CD4-positive, alpha-beta T cell treated with Interleukin-17A for 4 hours (primary cell): ENCODE measurements at places on chromosomes 1 and 21.

DNA sequence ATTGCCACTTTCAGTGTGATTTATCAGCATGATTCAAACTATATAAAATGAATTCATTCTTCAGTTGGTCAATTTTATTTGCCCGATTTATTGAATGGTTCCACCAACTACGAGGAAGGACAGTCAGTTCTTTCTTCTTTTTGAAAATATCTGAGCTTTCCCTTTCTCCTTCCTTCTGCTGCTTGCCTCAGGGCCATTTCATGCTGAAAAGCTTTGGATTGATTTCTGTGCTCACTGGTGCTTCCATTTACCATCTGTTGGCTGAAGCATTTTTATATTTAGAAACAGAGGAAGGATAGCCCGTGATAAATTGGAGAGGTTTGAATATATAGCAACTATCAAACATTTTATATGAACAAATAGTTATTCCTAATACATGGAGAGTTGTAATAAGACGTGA, 68.9 kb upstream of the ADAMTS5 start:
- no peak for DNase-seq

- no peak for DNase-seq
Measured at GRCh38 chr21:39645331-39645730, 32.6 kb downstream of the B3GALT5 start.

DNA sequence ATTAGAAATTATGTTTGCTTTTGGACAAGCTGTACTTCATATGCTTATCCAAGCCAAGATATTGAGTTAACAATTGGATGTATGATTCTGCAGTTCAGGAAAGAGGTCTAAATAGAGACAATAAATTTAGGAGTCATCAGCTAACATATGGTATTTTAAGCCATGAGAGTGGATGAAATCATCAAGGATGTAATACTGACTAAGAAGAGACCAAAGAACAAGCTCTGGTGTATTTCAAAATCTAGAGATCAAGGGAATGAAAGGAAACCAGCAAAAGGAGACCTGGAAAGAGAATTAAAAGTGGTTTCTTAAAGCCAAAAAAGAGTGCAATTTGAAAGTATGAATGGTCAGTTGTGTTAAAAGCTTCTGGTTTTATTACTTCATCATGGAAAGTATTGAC, 183.6 kb upstream of the BEND5 start:
- no peak for DNase-seq

DNA sequence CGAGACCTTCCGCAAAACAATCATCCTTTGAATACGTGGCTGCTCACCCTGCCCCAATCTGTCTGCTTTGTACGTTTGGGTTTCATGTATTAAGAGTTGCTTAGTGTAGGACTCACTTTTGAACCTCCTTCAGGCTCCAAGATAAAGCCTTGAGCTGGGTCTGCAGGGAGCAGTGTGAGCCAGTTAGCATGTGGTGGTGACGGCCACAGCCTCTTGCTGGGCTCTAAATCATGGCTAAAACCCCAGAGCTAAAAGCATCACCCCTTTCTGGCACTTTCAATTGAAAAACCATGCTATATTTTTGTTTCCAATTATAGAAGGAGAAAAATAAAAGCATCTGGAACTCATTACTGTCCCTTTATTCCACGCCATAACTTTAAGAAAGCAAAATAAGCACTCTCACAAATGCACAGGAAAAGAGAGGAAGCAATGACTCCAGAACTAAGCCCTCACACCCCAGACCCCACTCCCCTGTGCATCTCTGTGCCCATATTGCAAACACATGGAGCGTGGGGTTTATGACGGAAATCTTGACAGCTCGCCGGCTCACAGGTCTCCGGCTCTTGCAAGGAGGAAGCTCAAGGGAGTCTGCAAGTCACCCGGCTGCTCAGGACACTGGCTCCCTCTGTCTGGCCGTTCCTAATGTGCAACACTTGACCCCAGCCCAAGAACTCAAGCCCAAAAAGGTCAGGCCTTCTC, 135.5 kb downstream of the MIS18A start:
- DNase-seq = no peak

- no peak for DNase-seq
Measured at GRCh38 chr1:59446257-59446901, 149.5 kb downstream of the FGGY start.

- DNase-seq = peak; percentile 88
Measured at GRCh38 chr1:203320591-203321272, 15.4 kb downstream of the BTG2 start.
